A549 treated with Hydrocortisone at 1 μM for 4 hours (cell line): ENCODE measurements at places on chromosomes 6 and 20. TPM values are rescaled to one million over a fixed set of nuclear protein-coding genes. Genes with fewer than 3 reads are reported as not detected.

The CCN5 gene
- 26.1 to 39.6 TPM (median 26.8 TPM) in 5 replicates for total RNA-seq

The SIRPB1 gene
- 0.32 to 0.71 TPM (median 0.55 TPM) in 5 replicates for total RNA-seq

The TNXB gene
- total RNA-seq: 0.32 to 0.66 TPM (median 0.52 TPM) in 5 replicates

The RAET1L gene
- total RNA-seq: 0.15 to 0.61 TPM (median 0.35 TPM) in 5 replicates

The NR2E1 gene
- 0.03 to 0.22 TPM in 2 of 5 replicates, not detected in the others for total RNA-seq

The TFAP2A gene
- 9.1 to 10.4 TPM (median 9.5 TPM) in 5 replicates for total RNA-seq

The ALDH8A1 gene
- total RNA-seq: 0.06 to 0.22 TPM (median 0.10 TPM) in 5 replicates

The PACSIN1 gene
- total RNA-seq: 0.05 to 0.14 TPM (median 0.07 TPM) in 5 replicates

The SFTA2 gene
- not detected in 5 replicates for total RNA-seq

The SCRT2 gene
- 0.02 TPM in 1 of 5 replicates, not detected in the others for total RNA-seq
